ENCODE measurements at places on chromosomes 1 and 21.
A peak's percentile ranks its signal among the peaks of the same experiment; 100 is the strongest.

DNA sequence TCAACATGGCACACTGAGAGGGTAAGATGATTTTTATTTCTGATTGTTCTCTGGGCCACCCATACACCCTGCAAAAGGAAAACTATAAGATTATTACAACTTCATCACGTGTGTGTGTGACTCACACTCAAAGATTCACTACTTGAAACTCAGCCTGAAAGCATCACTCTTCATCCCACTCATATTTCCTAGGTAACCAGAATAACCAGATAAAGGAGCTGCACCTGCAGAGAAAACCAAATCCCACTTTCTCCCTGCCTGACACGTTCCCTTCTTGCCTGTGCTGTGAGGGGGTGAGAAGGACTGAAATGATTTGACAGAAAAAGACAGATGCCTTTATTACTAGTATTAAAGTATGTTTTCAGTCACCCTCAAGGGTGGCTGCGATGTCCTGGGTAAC, 131.6 kb downstream of the TGFBR3 start:
- peak; percentile 69 for DNase-seq

DNA sequence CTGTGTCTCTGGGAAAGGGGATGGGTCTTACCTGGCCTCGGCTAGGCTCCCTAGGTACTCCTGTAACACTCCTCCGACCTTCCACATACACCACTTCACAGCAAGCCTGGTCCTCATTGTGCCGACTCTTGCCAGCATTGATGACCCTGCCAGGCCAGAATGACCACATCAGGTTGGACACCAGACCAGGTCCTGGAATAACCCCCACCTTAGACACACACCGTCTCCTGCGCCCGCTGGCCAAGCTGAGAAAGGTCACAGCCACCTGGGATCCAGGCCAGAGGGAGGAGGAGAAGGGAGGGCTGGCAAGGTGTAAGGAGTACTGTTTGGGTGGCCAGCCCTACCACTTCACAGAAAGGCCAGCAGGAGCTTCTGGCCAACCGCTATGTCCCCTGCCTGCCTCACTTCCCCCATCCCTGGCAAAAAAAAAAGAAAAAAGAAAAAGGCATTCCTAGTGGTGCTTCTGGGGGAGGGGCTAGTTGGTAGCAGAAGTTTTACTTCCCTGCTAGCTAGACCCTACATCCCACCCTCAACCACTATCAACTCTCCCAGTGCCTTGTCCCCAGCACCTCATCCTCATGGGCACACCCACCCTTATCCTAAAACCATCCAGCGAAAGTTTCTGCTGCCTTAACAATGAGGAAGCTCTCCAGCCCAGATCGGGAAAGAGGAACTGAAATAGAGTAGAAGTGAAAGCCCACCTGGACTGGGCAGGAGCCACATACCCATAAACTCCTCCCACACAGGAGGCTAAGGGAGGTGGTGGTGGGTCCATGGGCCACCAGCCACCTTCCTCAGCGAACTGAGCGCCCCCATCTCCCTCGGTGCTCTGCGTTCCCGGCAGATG, 1.4 kb downstream of the PPM1J start:
- no peak for DNase-seq

GRCh38 chr1:232943679-232944252, 6.6 kb upstream of the NTPCR start:
- DNase-seq, result peak; percentile 79

DNA sequence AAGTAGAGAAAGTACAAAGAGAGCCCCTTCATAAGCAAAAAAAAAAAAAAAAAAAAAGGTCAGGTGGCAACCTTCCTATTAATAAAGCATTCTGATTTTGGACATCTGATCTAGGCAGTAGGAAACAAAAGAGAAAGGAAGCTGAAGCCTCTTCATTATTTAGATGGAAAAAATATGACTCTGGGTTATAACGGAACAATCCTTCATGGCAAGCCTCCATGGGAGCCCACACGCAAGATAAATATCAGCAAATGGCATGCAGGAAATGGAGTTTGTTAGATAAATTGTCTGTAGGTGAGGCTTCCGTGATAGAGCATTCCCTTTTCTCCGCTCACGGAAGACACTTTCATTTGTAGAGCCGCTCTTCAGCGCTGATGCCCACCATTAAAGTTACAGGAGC, 381.0 kb downstream of the TTLL7 start:
- no peak for DNase-seq

GRCh38 chr1:167790117-167790516, 68.3 kb downstream of the MPZL1 start:
- no peak for DNase-seq

GRCh38 chr1:48109390-48110013, 112.3 kb upstream of the TRABD2B start:
- DNase-seq, result no peak

DNA sequence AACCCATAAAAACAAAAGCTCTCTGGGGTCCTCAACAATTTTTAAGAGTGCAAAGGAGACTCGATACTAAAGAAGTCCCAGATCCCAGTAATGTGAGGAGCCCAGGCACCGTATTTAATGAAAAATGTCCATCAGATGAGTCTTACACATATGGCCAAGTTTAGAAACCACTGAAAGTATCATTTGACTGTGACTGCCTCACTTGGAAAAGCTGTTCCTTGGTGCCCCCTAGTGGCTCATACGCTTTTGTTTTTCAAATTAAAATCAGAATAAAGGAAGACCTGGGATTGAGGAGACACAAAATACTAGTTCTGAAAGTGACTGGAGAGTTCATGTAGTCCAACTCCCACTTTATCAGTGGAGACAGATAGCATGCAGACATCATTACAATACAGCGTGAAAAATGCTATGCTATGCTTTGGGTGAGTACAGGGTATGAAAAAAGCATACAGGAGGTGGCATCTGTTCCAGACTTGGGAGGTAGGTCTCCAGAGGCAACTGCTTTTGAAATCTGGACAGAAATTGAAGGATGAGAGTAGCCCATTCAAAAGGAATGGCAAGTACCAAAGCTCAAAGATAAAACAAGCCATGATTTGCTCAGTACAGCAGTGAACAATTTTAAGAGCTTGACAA, 33.8 kb downstream of the GDAP2 start:
- peak; percentile 85 for DNase-seq

DNA sequence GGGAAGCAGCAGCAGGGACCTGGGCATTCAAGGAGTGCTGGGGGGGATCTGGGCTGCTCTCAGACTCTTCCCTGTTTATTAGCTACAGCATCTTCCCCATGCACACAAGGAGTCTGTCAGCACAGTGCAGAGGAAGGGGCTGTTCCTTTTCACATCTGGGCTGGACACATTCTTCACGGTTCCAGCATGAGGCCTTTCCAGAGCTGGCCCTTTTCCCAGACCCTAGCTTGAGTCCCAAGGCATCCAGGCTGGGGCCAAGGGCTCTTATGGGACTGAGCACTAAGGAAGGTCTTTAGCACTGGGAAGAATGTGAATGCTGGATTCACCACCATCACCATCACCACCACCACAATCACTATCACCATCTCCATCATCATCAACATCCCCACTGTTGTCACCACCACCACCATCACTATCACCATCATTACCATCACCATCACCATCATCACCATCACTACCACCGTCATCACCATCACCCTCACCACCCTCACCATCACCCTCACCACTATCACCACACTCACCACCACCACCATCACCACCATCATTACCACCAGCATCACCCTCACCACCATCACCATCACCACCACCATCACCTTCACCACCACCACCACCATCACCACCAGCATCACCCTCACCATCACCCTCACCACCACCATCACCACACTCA, 28.4 kb downstream of the PARK7 start:
- no peak for DNase-seq

GRCh38 chr1:2375246-2375922, 16.0 kb downstream of the MORN1 start:
- DNase-seq, result no peak

- DNase-seq, result no peak
Observed at GRCh38 chr1:24373044-24373443, 40.5 kb downstream of the STPG1 start.

DNA sequence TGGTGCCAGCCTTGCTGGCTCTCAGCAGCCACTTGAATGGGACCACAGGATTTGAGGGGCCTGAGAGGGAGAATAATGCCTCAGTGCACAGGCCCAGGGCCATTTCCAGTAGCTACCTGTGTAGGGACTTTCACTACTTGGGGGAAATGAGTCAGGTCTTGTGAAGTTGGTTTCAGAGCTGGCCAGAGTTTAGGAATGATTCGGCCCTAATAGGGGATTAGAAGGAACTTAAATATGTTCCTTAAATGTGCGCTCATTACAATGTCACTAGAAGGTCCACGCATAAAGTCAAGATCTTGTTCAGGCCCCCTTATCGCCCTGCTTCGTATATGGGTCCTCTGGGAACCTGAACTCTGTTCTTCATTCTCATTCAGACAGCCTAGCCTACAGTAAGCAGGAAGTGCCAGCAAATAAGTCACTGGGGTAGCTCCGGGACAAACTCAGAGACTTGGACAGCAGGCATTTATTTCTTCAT, 5.6 kb upstream of the AKR1A1 start:
- DNase-seq, result peak; percentile 40

GRCh38 chr1:162040657-162041056, 17.0 kb upstream of the OLFML2B start:
- no peak for DNase-seq

DNA sequence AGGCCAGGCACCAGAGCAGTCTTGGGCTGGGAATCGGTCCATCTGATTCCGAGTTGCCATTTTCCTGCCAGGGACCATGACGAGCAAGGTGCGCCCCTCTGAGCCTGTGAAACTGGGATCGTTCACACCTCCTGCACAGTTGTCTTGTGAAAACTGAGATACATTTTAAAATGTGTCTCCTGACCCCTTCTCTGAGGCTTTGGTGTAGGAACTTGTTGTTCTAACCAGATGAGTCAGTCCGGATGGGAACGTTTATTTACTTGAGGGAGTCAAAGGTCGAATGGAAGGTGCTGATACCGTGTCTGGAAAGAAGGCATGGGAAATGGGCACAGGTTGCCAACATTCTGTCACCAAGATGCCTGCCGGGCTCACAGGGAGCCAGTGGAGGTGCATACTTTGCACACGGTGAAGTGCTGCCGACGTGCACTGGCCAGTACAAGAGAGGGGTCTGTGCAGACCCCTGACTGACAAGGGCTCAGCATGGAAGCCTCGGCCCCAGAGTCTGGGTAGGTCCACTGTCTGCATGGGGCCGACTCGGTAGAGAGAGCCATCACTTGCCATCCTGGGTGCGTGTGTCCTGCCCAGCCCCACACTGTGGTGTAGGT, 7.4 kb upstream of the KCNN3 start:
- no peak for DNase-seq

DNA sequence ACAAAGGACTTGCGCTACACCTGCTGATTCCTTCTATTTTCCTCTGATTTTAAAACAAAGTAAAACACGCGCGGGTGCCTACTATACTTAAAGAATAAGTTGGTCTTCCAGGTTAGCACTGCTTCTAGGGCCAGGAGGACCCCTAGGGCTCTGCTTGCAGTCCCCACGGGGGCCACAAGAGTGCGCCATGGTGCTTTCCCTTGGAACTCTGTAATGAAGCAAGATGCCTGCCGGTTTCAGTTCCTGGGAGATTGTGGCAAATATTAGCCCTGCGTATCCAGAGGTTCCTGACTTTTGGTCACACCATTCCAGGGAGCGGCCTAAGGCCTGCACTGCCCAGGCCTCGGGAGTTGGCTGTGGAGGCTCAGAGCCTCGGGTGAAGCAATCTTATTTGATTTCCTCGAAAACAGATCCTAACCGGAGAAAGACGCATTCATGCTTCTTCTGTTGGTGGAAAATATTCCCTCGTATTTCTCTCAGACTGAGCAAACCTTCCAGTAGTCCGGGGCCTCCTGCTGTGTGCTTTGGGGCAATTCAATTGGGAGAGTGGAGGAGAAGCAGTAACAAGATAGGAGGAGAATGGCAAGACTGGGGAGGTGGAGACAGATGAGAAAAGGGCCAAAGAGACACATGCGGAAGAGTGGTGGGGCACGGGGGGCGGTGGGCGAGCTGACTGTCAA, 25.3 kb downstream of the ADAM30 start:
- DNase-seq, result peak; percentile 84

DNA sequence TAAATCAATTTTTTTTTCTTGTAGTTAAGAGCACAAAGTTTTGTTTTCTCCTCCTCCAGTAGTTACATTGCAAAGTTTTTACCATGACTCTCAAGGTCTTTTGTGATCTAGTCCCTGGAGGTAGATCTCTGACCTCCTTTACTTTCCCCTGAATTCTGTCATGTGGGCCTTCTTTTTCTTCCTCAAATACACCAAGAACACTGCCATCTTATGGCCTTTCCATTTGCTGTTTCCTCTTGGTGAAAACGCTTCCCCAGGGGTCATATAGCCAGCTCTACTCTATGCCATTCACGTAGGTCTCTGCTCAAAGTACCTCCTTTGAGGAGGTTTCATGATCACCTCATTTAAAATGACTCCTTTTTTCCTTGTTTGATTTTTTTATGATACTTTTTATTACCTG, 2.7 kb downstream of the DDX20 start:
- DNase-seq, result no peak

DNA sequence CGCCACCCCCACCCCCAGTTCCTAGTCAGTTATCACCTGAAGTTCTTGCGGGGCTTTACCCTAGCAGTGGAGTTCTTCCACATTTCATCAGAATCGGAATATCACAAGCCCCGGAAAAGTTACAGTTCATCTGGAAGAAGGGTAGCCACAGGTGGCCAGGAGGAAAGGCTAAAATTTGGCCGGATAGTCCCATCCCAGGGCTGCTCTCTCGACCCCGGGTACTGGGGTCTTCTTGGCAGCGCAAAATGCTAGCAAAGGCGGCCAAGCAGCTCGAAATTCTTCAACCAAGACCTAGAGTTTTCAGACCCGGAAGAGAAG, 7.9 kb downstream of the HLX start:
- DNase-seq, result no peak

- peak; percentile 59 for DNase-seq
Observed at GRCh38 chr1:42931108-42931539, 27.5 kb downstream of the SLC2A1 start.

- DNase-seq, result no peak
Observed at GRCh38 chr1:97677702-97678101, 243.1 kb downstream of the DPYD start.

- no peak for DNase-seq
Observed at GRCh38 chr1:38085666-38086330, 39.2 kb upstream of the POU3F1 start.

GRCh38 chr1:172642970-172643369, 15.9 kb upstream of the FASLG start:
- no peak for DNase-seq

- no peak for DNase-seq
Observed at GRCh38 chr1:153616144-153616916, at the start of gene S100A14. S100A14 (minus strand) TSS chr1:153616325; CDS start chr1:153615858, 467 bp downstream.

DNA sequence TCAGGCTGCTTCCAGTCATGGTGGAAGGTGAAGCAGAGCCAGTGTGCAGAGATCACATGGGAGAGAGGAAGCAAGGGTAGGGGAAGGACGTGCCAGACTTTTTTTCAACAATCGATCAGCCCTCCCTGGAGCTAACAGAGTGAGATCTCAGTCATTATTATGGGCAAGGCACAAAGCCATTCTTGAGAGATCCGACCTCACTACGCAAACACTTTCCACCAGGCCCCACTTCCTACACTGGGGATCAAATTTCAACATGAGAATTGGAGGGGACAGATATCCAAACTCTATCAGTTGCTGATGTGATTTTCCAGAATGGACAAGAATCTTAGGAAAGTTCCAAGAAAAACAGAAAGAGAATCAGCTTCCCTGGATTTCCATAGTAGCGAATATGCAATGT, 60.5 kb downstream of the BACE2 start:
- DNase-seq, result no peak
